ENCODE measurements at places on chromosomes 6 and 20.
A peak's percentile ranks its signal among the peaks of the same experiment; 100 is the strongest.

DNA sequence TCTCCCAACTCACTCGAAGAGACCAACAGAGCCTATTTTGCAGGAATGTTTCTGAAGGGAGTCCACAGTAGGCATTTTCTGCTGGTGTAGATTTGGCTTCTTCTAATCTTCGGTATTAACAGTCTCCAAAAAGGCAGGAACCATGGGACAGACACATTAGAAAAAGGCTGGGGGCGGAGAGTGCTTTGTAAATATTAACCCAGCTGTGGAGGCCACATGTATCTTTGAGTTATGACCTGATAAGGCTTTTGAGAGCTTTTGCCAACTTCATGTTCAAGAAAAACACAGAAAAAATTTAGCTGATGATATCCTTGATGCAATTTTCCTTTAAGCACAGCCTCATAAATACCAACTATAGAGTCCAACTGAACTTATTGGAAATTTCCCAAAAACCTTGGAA is 119.4 kb upstream of the TSHZ2 start:
- no peak for DNase-seq

- DNase-seq: no peak
These were observed 12.8 kb downstream of the CLDN20 start for GRCh38 chr6:155276638-155277037.

- DNase-seq: no peak
These were observed 11.6 kb upstream of the TAAR9 start for GRCh38 chr6:132526461-132526860.

DNA sequence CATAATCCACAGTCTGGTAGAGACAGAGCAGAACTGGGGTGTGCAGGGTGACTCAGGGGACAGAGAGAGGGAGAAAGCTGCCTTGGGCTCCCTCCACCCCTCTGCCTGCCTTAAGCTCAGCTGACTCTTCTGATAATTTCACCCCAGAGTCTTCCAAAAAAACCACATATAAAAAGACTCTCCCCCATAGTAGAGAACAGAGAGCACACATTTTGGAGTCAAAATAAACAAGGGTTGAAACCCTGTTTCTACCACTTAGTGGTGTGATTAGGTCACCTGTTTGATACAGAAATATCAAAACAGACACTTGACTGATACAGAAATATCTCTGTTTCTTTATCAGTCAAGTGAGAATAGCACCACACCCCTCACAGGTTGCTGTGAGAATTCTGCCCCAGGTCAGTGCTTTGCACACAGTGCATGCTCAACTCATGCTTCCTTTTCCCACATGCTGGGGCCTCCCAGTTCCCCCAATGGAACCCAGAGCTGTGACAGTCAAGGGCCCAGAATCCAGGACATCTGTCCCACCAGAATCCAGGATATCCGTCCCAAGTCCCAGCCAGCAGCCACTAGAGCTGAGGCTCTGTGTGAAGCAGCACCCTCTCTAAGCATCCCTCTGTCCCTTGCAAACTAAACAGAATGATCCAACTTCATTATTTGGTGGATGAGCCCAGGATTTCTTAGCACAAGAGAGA is 1.2 kb downstream of the TREML2 start:
- DNase-seq: no peak

- no peak for DNase-seq
These were observed 261.3 kb downstream of the ESR1 start for GRCh38 chr6:152068622-152069261.

DNA sequence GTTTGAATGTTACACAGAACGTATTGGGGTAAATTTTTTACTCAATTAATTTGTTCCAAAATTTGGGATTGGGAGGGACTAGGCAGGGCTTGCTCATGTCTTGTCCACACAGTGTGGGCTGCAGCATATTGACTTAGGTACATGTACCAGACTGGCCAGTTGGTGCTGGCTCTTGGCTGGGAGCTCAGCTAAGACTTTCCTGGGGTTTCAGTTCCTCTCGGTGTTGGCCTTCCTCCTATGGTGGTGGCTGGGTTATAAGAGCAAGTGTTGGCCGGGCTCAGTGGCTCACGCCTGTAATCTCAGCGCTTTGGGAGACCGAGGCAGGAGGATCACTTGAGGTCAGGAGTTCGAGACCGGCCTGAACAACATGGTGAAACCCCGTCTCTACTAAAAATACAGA is 4.9 kb downstream of the CENPQ start:
- DNase-seq: no peak

DNA sequence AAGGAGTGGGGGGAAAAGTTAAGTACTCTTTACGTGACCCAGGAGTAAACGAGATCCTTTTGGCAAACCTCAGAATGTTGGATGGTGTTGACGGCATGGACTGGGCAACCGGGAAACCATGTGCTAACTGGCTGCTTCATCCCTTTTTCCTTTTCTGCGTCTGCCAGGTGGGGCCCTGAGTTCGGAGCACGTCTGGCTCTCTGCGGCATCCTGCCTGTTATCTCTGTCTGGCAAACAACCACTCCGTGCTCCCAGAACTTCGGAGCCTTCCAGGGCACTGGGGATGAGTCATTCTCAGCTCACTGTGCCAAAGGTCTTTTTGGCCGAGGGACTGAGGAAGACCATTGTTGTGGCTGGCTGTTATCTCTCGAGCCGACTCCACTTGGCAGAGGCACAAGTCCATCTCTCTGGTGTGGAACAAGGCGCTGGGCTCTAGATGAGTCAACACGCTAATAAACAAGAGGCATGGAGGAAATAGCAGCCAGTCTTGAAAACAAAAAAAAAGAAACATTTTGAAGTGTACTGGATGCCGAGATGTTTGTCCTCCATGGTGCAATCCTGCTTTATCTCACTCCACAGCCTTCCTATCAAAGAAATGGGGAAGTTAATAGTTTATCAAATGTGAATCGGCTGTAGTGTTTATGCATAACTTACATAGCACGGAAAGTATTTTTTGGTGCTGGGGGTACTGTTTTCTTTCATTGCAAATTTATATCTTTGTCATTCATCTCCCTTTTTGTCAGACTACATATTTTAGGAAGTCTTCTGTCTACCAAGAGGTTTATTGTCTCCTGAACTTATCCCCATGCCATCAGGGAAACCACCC is 64.6 kb upstream of the TXNDC5 start:
- no peak for DNase-seq

- DNase-seq: no peak
These were observed 66.5 kb upstream of the TFB1M start for GRCh38 chr6:155380666-155381332.

- DNase-seq: peak; percentile 1
These were observed at the start of gene SGK1 for GRCh38 chr6:134317471-134318131. TSS of gene SGK1 (minus strand) at chr6:134318112. CDS start at chr6:134317460, 652 bp downstream.

GRCh38 chr6:17469006-17469832 is 75.8 kb downstream of the CAP2 start:
- DNase-seq: no peak

- DNase-seq: no peak
These were observed 201.7 kb upstream of the PRDM1 start for GRCh38 chr6:105884426-105884825.
